ENCODE measurements at places on chromosomes 7 and 10.

- DNase-seq = no peak
These were observed 242.3 kb downstream of the GLI3 start for GRCh38 chr7:41994746-41995110.

- DNase-seq = no peak
These were observed 34.3 kb downstream of the TET1 start for GRCh38 chr10:68594405-68594804.

DNA sequence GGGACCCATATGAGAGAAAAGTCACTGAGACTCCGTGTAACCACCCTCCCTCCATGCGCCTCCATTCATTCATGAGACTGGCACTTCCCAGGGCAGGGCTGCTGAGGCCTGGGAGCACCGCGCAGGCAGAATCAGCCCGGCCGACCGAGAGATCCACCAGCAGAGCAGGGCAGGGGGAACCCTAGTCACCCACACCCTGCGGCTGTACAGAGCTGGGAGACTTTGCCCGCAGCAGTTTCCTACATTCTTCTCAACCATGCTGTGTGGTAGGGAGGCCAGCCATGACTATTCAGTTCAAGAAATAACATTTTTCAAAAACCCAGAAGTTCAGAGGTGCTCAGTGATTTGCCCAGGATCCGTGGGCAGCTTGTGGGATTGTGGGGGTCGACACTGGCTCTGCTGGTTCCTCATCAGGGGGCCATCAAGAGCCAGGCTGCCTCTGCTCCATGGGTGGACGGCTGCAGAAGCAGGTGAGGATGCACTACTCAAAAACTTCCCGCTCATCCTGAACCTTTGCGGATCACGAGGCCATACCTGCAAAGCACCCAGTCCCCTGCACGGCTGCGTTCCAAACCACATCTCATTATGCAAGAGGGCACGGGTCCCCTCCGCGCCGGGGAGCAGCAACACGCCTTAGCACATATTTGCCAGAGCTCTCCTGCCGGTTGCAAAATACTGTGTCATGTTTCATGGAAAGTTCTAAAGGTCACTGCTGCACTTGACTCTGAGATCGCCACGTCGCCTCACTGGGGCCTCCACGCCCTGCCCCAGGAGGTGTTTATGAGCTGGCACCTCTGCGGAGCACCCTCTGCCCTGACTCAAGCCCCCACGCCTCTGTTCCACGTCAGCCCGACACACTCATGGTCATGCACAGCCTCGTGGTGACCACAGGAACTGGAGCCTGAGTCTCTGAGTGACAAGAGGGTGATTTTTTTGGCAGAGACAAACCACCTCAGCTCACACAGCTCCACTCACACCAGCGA, 132.0 kb downstream of the PRKAG2 start:
- no peak for DNase-seq

- DNase-seq = no peak
These were observed 1.3 kb upstream of the FAM3C start for GRCh38 chr7:121397361-121397760.

GRCh38 chr7:129368389-129368986, 65.7 kb upstream of the STRIP2 start:
- DNase-seq = peak; percentile 45
